ENCODE measurements at places on chromosomes 5 and 9. TPM values are rescaled to one million over a fixed set of nuclear protein-coding genes. Genes with fewer than 3 reads are reported as not detected.

Gene FAM163B
- not detected for total RNA-seq

Gene ECM2
- 59.5 TPM for total RNA-seq

Gene TRAF1
- 1.8 TPM for total RNA-seq

Gene KIF24
- 1.4 TPM for total RNA-seq

Gene ZNF483
- 5.1 TPM for total RNA-seq

Gene GRXCR2
- not detected for total RNA-seq

Gene SLIT3
- total RNA-seq: 163 TPM

Gene ATOSB
- total RNA-seq: 20.4 TPM

Gene HAPLN1
- total RNA-seq: not detected

Gene TMEM38B
- 11.7 TPM for total RNA-seq

Gene IRF1
- total RNA-seq: 18.5 TPM

Gene NUTM2F
- total RNA-seq: not detected

Gene CDO1
- total RNA-seq: 349 TPM

Gene SLC36A3
- total RNA-seq: not detected

Gene MTAP
- total RNA-seq: 17.7 TPM

Gene FBN2
- total RNA-seq: 0.34 TPM

Gene N4BP3
- total RNA-seq: 0.44 TPM

Gene PRRC1
- 19.4 TPM for total RNA-seq

Gene ANKRD33B
- 7.8 TPM for total RNA-seq

Gene DND1
- total RNA-seq: 1.2 TPM

Gene SPINK5
- total RNA-seq: 0.51 TPM

Gene ADAMTS19
- total RNA-seq: not detected

Gene FOXD4L4
- 0.57 TPM for total RNA-seq

Gene MAN2A1
- 54.9 TPM for total RNA-seq

Gene BDP1
- total RNA-seq: 46.3 TPM

Gene KIF12
- total RNA-seq: not detected

Gene PCDHGA3
- total RNA-seq: 1.9 TPM

Gene ZBED3
- 17.1 TPM for total RNA-seq

Gene SHISAL2B
- total RNA-seq: not detected

Gene LRRC19
- not detected for total RNA-seq

Gene BARHL1
- total RNA-seq: not detected

Gene PPP3R2
- not detected for total RNA-seq

Gene GDF9
- 0.51 TPM for total RNA-seq

Gene ADCY2
- 18.5 TPM for total RNA-seq

Gene FOXD4
- not detected for total RNA-seq

Gene GPR151
- not detected for total RNA-seq

Gene LRRTM2
- total RNA-seq: 0.44 TPM

Gene SH2D3C
- 6.8 TPM for total RNA-seq

Gene CNTNAP3B
- 67.8 TPM for total RNA-seq

Gene SHOC1
- not detected for total RNA-seq

Gene PLPPR1
- not detected for total RNA-seq

Gene CA9
- not detected for total RNA-seq

Gene GTF3C5
- total RNA-seq: 32.0 TPM

Gene PSIP1
- total RNA-seq: 26.1 TPM

Gene CCDC192
- total RNA-seq: 1.1 TPM

Gene SLC34A1
- not detected for total RNA-seq
